ENCODE measurements at places on chromosomes 6 and 20.

DNA sequence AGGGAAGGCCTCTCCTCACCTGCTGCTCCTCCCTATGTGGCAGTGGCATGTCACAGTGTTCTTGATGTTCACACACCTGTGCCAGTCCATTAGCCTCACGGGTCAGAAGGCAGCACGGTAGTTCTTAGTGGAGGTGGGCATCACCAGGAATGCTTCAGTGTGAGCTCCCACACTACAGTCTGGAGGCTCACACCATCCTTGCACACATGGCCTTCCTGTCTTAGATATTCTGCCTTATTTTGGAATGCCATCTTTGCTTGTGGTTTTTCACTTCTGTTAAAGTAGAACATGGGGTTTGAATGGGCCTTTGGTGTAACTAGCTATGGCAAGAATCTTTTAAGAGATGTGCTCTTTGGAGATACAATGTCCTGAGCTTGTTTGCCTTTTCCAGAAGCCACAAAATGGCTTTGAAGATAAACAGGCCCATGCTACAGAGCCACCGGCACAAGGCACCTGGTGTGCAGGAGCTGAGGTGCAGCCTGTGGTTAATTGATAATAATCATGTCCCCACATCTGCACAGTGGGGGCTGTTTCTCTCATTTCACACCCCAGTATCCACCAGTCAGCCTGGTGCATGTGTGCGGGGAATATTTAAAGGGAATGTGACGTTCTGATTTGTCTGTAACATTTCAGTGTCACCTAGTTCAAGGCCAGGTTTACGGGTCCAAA, 3.2 kb upstream of the SLC17A9 start:
- no peak for DNase-seq

DNA sequence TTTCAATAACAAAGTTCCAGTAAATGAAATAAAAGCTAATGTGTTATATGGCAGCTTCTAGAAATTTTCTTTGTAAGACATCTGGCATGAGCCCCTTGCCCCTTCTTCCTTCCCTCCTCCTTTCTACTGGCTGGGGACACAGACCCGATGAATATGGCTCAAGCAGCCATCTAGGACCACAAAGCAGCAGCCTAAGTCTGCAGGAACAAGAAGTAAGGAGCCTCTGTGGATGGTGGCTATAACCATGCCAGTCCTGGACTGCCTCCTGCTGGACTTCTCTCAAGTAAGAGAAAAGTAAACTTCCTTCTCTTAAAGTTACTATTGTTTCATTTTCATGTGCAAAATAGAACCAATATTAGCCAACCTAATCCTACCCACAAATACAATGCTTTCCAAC, 114.9 kb upstream of the DST start:
- no peak for DNase-seq

DNA sequence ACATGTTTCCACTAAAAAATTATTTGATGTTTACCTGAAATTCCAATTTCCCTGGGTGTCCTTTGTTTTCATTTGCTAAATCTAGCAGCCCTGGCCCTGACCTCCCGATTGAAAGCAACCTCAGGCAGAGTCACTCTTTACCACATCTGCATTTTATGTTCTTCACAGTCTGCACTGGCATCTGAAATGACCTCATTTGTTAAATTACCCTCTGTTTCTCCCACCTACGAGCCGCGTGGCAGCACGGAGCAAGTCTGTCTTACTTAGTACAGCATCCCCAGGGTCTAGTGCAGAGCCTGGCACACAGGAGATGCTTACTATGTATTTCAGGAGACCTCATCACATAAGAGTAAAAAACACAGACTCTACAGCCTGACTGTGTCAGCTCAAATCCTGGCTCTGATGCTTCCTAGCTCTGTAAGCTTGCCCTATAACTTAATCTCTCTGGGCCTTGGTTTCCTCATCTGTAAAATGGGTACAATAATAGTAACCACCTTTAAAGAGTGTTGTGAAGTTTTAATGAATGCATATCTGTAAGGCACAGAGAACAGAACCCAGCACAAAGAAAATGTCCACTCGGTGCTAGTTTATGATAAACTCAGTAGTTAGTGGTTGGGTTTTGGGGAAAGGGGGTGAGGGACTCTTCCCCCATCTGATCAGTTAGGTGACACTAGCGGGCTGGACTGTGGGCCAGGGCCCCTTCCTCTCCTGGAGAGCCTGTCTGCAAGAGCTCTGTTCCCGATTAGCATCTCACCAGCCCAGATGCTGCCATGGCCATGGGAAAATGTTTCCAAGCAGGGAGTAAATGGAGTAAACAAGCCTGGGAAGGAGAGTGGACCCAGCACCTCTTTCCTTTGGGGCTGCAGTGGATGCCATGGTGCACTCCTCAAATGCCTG, 88.2 kb downstream of the PREX1 start:
- no peak for DNase-seq

- no peak for DNase-seq
Measured at GRCh38 chr20:45452238-45452637, 17.3 kb upstream of the WFDC2 start.

DNA sequence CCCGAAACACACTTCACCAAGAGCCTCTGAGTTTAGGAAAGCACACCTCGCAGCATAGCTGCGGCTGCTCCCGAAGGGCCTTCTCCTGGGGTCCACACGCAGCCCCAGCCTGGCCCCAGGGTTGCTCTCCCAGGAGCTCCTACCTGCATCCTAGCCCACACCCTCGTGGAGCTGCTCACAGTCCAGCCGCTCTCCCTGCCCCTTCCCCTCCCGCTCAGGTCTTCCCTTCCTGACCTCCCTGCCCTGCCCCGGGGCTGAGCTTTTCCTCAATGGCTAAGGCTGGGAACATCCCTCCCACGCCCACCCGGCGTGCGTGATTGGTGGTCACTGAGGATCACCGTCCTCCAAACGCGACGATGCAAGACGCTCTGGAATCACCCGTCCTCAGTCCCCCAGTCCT, 205.8 kb downstream of the FNDC1 start:
- no peak for DNase-seq

- DNase-seq: no peak
Measured at GRCh38 chr20:13567663-13568062, 71.1 kb downstream of the TASP1 start.

DNA sequence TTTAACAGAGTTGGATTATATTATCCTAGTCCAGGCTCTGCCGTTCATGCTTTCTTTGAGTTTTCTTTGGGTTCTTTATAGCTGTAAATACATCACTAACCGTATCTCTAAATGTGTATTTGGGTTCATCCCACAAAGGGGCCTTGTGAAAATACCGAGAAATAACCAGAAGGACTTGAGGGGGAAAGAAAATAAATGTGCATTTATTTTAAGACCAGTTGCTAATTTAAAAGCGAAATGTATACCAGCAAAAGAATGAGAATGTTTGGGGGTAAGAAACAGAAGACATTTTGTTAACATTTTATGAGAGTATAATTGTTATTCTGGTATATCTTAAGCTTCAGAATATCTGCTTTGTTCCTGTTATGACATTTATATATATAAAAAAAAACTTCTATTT, 38.9 kb downstream of the LRRN4 start:
- no peak for DNase-seq
